Tibial nerve (tissue), 4 donors: ENCODE measurements at places on chromosomes 5 and 9. TPM values are rescaled to one million over a fixed set of nuclear protein-coding genes. Genes with fewer than 3 reads are reported as not detected.
A peak's percentile ranks its signal among the peaks of the same experiment; 100 is the strongest.

LRRC19 gene
- not detected for total RNA-seq

TOR2A gene
- 14.4 TPM for total RNA-seq

DMRT3 gene
- 0.22 TPM for total RNA-seq

PCDHGA4 gene
- total RNA-seq = 6.7 TPM

CCNI2 gene
- not detected for total RNA-seq

WNT8A gene
- total RNA-seq = not detected

ALDH7A1 gene
- 33.5 TPM for total RNA-seq

BASP1 gene
- total RNA-seq = 49.8 TPM

DNA sequence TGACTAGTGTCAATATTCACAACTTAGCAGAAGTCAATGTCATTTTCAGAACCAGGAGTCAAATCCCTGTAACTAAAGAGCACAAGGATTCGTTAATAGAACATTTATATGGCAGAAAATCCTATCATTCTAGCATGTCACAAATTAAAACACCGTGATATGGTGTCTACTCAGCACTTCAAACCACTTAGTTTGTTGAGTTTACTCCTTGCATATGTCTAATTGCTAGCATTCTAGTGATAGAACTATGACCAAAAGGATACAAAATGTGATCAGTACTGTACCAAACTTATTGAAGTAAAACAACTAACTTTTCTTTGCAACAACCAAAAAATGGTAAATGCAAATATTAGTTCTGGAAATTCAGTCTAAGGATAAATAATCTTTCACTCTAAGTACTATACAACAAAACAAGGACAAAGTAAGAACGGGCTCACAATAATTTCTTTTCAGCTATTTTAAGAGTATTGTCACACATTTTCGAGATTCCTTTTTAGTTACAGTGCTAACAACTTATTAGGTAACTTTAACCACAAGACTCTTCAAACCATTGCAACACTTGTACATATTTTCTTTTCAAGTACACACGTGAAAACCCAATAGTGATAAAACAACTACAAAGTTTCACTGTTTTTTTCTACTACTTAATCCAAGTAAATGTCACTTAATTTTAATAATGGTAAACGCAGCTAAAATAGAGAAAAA lies 845.2 kb upstream of the CDH10 start:
- DNase-seq = no peak
- H3K36me3 ChIP-seq = no peaks in the 10 kb centered on the region
- no peaks in the 10 kb centered on the region for H3K27me3 ChIP-seq
- H3K27ac ChIP-seq = no peak overlapping the region
- H3K4me3 ChIP-seq = no peak overlapping the region
- H3K4me1 ChIP-seq = no peaks in the 10 kb centered on the region

- H3K4me3 ChIP-seq = no peak overlapping the region
- DNase-seq = no peak
- peaks cover 61% of the 10 kb centered on the region for H3K4me1 ChIP-seq
- no peaks in the 10 kb centered on the region for H3K27me3 ChIP-seq
- peak overlapping the region; percentile 92 for H3K27ac ChIP-seq
These were observed 162.0 kb downstream of the C9orf50 start for GRCh38 chr9:129458663-129459546.

GRCh38 chr5:136098176-136098575 lies 34.5 kb upstream of the SMAD5 start:
- H3K27ac ChIP-seq = no peak overlapping the region
- H3K27me3 ChIP-seq = no peaks in the 10 kb centered on the region
- H3K4me1 ChIP-seq = peaks cover 3% of the 10 kb centered on the region
- no peaks in the 10 kb centered on the region for H3K36me3 ChIP-seq

DNA sequence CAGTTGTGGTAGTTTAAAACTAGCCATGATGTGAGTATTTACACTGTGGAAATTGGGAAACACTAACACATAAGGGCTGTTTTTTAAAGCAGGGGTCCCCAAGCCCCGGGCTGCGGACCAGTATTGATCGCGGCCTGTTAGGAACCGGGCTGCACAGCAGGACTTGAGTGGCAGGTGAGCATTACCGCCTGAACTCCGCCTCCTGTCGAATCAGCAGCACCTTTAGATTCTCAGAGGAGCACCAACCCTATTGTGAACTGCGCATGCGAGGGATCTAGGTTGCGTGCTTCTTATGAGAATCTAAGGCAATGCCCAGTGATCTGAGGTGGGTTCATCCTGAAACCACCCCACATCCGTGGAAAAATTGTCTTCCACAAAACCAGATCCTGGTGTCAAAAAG lies 127.8 kb downstream of the PCSK5 start:
- no peak for DNase-seq
- H3K4me3 ChIP-seq = no peak overlapping the region
- H3K27ac ChIP-seq = no peak overlapping the region

DNA sequence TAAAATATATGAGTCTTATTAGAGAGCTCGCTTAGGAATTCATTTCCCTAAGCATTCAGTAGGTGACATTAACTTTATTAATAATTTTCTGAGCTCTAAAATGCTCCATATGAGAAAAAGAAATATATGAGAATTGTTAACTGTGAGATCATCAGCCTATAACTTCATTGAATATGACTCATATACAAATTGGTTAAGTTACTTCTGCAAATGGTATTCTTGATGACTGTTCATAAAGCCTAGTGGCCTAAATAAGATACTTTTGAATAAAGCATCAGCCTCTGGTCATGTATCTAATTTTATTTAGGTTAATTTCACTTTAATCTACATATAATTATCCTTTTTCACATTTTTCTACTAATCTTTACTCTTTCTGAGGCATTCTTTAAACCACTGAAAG lies 710.2 kb upstream of the ACO1 start:
- H3K4me1 ChIP-seq = no peaks in the 10 kb centered on the region
- no peak for DNase-seq
- no peaks in the 10 kb centered on the region for H3K27me3 ChIP-seq

- DNase-seq = no peak
- peak overlapping the region; percentile 100 for H3K4me3 ChIP-seq
- H3K4me1 ChIP-seq = peaks cover 40% of the 10 kb centered on the region
- no peaks in the 10 kb centered on the region for H3K27me3 ChIP-seq
- H3K27ac ChIP-seq = peak overlapping the region; percentile 96
These were observed 905 bp downstream of the CDK9 start for GRCh38 chr9:127786773-127787104.

DNA sequence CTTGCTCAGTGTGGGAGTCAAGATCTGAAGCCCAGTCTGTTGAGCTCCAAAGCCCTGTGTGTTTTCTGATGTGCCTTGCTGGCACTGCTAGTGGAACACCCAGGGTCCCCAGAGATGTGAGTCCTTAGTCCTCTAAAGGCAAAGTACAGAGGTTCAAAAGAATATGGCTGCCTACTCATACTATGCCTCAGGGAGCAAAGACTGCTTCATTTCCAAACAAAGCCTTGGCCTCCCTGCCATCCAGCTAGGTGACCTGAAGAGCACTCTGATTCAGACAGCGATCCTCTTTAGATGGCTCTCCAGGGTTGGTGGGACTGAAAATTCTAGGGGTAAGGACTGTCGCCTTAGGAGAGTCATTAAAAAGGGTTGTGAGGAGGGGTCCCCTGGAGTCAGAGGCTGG lies 2.0 kb downstream of the PRLR start:
- H3K27ac ChIP-seq = no peak overlapping the region
- H3K27me3 ChIP-seq = no peaks in the 10 kb centered on the region
- DNase-seq = no peak
- H3K36me3 ChIP-seq = no peaks in the 10 kb centered on the region

GRCh38 chr9:123753016-123753415 lies 176.9 kb downstream of the DENND1A start:
- no peak for DNase-seq
- no peaks in the 10 kb centered on the region for H3K4me1 ChIP-seq
- no peaks in the 10 kb centered on the region for H3K27me3 ChIP-seq
- no peak overlapping the region for H3K4me3 ChIP-seq

- H3K27me3 ChIP-seq = no peaks in the 10 kb centered on the region
- no peak for DNase-seq
- no peak overlapping the region for H3K4me3 ChIP-seq
- H3K36me3 ChIP-seq = no peaks in the 10 kb centered on the region
- no peak overlapping the region for H3K27ac ChIP-seq
These were observed 76.0 kb downstream of the ACTBL2 start for GRCh38 chr5:57406641-57407040.

DNA sequence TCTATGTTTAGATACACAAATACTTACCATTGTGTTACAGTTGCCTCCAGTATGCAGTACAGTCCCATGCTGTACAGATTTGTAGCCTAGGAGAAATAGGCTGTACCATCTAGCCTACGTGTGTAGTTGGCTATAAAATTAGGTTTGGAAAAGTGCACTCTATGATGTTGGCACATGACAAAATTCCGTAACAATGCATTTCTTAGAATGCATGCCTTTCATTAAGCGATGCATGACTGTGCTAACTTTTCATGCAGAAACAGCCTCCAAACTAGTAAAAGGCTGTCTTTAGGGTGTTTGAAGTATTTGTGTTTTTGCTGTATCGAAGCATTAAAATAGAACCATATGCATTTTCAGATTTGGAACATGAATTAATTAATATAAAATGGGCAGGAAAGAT lies 157.9 kb downstream of the RMI1 start:
- DNase-seq = no peak
- H3K36me3 ChIP-seq = no peaks in the 10 kb centered on the region
- H3K4me3 ChIP-seq = no peak overlapping the region
